ENCODE measurements at places on chromosomes 1 and 21.

GRCh38 chr1:209109001-209109785 lies 474.3 kb upstream of the CAMK1G start:
- DNase-seq: no peak

- no peak for DNase-seq
Measured at GRCh38 chr1:27666294-27666693, 5.7 kb downstream of the IFI6 start.

DNA sequence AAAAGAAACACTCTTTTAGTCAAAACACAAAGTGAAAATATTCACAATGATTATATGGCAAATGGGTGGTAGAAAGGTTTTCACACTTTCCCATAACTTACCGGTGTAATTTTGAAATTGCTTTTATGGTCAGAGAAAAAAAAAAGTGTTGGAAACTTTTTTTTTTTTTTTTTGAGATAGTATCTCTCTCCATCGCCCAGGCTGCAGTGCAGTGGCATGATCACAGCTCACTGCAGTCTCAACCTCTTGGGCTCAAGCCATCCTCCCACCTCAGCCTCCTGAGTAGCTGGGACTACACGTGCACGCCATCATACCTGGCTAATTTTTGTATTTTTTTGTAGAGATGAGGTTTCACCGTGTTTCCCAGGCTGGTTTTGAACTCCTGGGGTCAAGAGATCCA lies 3.3 kb downstream of the IFNGR2 start:
- no peak for DNase-seq

DNA sequence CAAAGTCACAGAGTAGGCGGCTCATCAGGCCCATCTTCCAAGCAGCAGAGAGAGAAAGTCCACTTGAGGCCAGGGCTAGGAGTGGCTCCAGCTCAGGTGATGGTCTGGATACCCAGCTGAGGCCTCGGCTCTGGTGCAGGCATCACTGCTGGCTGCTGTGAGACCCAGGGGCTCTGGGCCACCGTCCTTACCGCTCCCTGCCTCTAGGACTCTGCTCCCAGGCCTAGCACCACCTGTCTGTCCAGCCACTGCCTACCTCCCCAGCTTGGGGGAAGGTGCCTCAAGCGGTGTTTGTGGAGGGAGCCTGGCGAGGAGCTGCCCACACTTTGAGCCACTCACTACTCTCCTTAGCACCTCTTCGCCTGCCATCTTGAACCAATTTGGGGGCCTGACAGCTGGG lies 57.9 kb downstream of the DMRTB1 start:
- no peak for DNase-seq

DNA sequence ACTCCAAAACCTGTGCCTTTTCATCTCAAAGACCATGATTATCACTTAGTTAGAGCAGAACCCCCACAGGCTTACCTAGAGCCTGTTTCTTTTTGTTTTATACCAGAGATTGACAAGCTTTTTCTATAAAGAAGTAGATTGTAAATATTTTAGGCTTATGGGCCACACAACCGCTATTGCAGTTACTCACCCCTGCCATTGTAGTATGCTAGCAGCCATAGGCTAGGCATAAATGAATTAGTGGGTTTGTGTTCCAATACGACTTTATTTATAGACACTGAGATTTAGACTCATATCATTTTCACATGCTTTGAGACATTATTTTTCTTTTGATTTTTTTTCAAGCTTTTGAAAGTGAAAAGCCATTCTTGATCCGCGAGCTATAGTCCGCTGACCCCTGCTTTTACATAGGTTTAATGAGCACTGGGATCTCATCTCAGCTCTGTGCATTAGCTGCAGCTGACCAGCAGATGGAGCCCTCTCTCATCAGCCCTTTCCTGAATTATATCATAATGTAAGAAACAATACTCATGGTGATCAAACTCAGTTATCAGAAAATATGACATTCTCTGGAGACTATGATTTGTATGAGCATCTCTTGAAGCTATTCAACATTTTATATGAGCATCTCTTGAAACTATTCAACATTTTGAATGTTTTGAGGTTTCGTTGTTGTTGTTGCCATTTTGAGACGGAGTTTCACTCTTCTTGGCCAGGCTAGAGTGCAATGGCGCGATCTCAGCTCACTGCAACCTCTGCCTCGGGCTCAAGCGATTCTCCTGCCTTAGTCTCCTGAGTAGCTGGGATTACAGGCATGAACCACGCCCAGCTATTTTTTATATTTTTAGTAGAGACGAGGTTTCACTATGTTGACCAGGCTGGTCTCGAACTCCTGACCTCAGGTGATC lies 111.9 kb upstream of the L1TD1 start:
- no peak for DNase-seq

DNA sequence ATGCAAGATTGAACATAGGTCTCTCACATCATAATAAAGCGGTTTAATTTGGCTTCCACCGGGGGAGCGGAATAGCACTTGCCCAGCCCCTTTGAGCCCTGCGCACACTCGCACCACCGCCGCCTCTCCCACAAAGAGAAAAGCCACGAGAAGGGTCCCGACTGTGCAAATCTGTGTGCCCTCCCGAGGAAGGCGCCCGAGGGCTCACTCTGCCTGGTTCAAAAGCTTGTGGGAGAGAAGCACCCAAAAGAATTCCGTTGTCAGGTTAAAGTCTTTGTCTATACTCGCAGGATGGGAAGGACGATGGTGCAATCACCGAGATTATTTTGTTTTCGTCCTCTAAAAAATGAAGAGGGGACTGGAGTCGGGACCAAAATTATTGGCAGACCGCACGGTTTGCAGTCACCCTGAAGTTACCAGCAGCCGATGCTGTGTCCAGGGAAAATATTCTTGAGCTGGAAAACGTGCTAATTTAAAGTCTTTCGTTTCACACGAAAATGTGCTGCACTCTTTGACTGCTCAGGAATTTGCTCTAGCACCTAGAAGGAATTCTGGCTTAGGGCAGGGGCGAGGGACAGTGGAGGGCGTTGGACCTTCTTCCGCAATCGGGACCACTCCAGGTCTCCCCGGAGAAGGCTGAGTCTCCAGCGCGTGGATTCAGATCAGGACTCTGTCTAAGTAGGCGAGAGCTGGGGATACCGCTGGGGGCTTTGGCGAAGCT lies 6.6 kb upstream of the SIM2 start:
- DNase-seq: no peak

DNA sequence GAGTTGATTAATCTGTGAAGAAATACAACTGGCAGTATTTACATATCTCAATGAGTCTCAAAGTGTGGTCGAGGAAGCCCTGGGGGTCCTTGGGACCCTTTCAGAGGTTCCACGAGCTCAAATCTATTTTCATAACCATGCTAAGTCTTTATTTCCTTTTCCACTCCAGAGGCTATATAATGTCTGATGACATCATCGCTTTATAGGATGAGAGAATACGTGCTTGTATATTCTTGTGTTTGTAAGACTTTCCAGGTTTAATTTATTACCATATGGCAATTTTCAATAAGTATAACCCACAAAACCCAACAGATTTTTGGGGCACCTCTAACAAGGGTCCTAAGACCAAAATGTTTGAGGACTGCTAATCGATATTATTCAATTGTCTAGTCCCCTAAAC lies 1.4 kb upstream of the SLC19A2 start:
- DNase-seq: no peak

DNA sequence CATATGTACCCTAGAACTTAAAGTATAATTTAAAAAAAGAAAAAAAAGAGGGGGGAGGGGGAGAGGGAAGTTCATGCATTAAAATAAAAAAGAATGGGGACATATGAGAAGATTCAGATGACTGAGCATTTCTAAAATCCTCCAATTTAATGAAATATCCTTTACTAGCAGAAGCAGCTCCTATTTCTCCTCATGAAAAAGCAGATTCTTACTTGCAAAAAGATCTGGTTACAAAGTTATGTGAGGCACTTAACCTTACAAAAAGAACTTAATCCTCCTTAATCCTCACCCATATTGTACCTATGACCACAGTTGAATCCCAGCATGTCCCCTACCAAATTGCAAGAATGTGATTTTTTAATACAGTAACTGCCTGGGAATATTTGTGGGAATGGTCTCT lies 298.5 kb downstream of the SRGAP2C start:
- no peak for DNase-seq

DNA sequence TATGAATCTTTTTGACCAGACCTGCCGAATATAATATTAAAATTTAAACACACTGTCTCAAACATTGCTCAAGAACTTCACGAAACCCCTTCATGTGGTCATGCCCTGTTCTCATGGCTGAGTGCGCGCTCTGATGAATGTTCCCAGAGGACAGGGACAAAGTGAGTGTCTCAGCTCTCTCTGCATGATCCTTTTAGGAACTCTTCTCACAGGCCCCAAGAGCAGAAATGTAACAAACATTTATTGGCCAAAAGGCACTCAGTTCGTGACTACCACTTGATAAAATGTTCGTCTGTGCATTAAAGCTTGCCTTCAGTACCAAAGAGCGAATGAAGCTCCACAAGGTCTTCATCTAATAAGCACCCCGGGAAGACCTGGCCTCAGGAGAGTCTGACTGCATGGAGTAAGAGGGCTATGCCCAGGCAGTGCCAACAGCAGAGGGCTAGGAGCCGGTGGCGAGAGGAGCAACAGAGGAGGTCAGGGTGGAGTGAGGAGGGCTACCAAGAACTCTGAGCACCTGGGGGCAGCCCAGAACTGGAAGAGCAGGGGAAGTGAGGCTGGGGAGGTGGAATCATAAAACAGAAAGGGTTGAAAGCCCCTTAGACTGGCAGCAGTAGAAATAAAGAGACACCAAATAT lies 171.1 kb downstream of the RHOU start:
- DNase-seq: no peak

DNA sequence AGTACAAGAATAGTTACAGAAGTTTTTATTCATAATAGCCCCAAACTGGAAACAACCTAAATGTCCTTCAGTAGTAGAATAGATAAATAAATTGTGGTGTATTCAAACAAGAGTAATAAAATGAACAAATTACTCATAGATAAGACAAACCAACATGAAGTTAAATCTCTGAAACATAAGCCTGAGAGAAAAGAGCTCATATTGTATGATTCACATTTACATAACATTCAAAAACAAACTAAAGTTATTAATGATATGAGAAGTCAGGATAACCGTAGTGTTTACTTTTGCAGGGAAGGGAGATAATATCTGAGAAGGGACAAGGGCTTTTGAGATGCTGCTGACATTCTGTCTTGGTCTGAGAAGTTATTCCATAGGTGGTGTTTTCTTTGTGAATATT lies 13.5 kb downstream of the STPG1 start:
- no peak for DNase-seq

DNA sequence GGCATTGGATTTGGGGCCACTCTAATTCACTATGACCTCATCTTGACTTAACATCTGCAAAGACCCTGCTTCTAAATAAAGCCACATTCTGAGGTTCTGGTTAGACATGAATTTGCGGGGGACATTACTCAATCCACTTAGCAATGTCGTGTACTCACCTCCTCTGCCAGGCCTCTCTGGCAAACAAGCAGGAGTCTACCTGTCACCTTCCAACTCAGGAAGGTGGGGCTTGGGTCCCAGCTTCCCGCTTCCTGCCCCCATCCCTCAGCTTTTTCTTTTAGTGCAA lies 177.8 kb downstream of the PSMG1 start:
- no peak for DNase-seq

- DNase-seq: no peak
Measured at GRCh38 chr1:28865997-28866650, 48.2 kb upstream of the EPB41 start.

- no peak for DNase-seq
Measured at GRCh38 chr1:221772117-221772516, 30.2 kb upstream of the DUSP10 start.

- DNase-seq: no peak
Measured at GRCh38 chr1:63612971-63613370, 19.8 kb downstream of the PGM1 start.

DNA sequence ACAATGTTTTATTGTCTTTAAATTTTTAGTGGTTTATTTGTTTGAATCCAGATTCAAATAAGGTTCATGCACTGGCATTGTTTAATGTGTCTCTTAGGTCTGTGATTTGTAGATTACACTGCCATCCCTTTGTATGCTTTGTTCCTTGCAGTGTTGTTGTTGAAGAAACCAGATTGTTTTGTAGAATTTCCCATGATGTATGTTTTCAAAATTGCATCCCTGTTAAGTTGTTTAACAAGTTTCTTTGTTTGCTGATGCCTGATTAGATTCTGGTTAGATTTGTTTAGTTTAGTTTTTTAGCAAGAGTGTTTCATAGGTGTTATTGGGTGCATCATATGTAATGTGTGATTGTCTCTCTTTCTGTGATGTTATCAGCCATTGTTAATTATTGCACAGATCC lies 5.5 kb upstream of the AVPR1B start:
- DNase-seq: no peak

DNA sequence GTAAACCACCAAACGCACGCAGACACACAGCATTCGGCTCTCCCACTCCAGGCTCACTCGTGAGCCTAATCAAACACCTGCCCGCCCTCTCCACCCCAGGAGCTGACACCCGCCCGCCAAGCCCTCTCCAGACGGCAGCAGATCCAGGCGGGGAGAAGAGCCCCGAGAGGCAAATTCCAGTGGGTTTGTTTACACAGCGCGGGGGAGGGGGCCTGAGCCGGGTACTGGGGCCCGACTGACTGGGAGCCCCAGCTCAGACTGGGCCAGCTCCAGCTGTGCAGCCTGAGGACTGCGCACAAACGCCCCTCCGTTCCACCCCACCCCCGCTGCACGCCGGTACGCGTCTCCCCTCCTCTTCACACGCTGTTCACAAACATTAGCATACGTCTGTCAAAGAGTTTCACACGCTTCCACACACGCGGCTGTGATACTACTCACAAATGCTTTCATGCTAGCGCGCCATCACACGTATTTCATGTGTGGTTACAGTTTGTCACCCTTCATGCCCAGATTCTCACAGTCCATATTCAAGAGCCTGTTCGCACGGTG lies 1.0 kb upstream of the EFNA1 start:
- DNase-seq: peak; percentile 32

Data from COR-L47 (cell line).